ENCODE measurements at places on chromosomes 11 and 22. TPM values are rescaled to one million over a fixed set of nuclear protein-coding genes. Genes with fewer than 3 reads are reported as not detected.
A peak's percentile ranks its signal among the peaks of the same experiment; 100 is the strongest.

DNA sequence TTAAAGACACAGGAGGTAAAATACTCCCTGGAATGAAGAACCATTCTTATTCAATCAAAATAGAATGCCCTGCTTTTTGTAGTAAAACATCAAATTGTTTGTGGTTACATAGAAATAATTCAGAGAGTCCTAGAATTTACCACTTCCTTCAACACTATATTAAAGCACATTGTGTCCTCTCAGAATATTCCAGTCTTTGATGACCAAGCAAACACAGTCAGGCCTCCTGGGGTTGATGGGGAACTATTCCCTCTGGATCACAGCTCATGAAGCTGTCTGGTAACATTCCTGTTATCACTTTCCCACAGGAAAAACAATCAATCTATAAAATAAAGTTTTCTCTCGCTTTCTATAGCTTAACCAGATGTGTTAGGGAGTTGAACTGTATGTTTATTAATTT is 389.3 kb downstream of the KCNA4 start:
- DNase-seq, result no peak

GRCh38 chr11:120224972-120225909 is 14.4 kb downstream of the OAF start:
- peak; percentile 70 for DNase-seq

GRCh38 chr11:14809466-14809865 is 82.6 kb downstream of the CYP2R1 start:
- DNase-seq, result no peak

- DNase-seq, result peak; percentile 99
Measured at GRCh38 chr11:66616379-66617154, at the start of gene RBM14. TSS of gene RBM14 (plus strand) at chr11:66616630. CDS start at chr11:66616721, 91 bp downstream.

DNA sequence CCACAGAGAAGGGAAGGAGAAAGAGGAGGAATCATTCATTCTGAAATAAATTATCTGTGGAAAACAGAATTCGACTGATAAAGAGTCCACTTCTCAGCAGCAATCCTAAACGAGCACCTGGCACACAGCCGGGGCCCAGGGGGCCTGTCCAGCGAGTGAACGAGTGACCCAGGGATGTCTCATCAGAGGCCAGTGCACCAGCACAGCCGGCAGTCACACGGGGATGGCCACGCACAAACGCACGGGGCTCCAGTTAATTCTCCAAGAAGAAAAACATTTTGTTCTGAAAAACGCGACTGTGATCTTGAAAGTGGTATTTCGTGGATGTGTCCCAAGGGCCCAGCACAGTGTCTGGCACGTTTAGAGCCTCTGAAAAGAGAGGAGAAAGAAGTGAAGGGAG is 154.6 kb downstream of the BRD1 start:
- no peak for DNase-seq

The KCNK7 gene
- total RNA-seq, result 0.29 TPM

The MMP13 gene
- total RNA-seq, result not detected

DNA sequence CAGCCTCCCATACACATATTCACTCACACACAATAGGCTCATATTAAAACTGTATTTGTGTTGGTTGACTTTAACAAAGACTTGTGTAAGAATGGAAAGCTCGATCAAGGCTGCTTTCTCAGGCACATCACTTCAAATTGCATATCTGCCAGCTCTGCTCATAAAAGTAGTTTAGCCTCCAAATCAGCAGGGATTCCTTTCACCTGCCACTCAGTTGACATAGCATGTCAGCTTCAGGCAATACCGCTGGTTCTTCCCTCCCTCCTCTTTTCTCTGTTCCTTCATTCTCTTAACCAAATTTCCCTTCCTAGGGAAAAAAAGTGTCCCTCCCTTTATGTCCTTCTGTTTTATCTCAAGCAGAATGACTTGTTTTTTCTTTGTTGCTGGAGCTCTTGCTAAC is 450.4 kb upstream of the LARGE1 start:
- no peak for DNase-seq

- DNase-seq, result no peak
Measured at GRCh38 chr11:29963036-29963435, 53.8 kb downstream of the KCNA4 start.

The SLC6A5 gene
- not detected for total RNA-seq

The NLRP14 gene
- total RNA-seq, result not detected

- DNase-seq, result no peak
Measured at GRCh38 chr22:48596111-48596850, 1231.4 kb downstream of the BRD1 start.

DNA sequence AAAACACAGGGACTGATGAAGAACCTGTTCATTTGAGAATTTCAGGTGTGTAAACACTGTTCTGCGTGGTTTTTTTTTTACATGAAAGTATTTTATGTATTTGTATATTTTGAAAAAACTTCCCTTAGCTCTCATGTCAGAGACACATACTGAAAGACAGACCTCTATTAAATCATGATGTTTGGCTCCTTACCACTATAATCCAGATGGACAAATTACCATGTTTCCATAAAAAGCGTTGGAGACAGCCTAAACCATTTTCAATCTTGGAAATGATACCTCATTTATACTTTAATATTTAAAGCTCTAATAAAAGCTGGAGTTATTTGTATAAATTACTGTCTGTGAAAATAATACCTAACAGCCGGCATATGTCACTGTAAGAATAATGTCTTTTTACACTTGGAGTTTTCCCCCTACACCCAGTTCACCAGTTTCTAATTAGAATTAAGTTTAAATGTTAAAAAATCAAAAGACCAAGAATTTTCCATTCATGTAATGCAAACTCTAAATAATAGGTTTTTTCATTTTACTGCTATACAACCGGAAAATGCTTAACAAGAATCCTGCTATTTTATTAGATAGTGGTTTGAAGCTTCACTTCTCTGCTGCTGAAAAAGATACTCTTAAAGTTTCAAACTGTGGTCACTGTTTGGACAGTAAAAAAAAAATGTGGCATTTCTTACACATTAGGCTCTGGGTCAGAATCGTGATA is 30.8 kb downstream of the APLP2 start:
- no peak for DNase-seq

GRCh38 chr11:27963370-27963769 is 144.6 kb downstream of the KIF18A start:
- no peak for DNase-seq

- DNase-seq, result no peak
Measured at GRCh38 chr22:45628515-45628914, 43.1 kb upstream of the ATXN10 start.

The CHADL gene
- 10.7 TPM for total RNA-seq

- DNase-seq, result no peak
Measured at GRCh38 chr22:24285245-24285644, 14.6 kb downstream of the SPECC1L start.

- DNase-seq, result no peak
Measured at GRCh38 chr11:126129727-126130671, 67.3 kb upstream of the CDON start.

The FDXACB1 gene
- total RNA-seq, result 1.00 TPM

GRCh38 chr11:35305670-35306382 is 113.5 kb downstream of the SLC1A2 start:
- no peak for DNase-seq

The TBX10 gene
- total RNA-seq, result not detected

DNA sequence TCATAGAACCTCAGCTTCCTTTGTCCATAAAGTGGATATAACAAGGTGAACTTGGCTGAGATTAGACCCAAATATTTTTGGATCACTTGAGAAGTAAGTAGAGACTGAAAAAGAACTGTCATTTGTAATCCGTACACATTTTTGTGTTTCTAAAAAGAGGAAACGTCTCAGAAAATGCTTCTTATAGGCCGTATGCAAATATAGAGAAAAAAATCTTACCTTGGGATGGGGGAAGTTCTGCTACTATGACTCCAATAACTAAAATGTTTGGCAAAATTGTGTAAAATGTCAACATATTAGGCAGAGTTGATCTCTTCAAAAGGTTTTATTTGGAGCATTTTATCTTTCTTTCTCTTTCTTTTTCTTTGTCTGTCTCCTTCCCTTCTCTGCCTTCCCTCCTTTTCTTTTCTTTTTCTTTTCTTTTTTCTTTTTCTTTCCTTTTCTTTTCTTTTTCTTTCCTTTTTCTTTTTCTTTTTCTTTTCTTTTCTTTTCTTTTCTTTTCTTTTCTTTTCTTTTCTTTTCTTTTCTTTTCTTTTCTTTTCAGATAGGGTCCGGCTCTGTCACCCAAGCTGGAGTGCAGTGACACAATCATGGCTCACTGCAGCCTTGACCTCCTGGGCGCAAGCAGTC is 48.2 kb downstream of the ADM start:
- no peak for DNase-seq

DNA sequence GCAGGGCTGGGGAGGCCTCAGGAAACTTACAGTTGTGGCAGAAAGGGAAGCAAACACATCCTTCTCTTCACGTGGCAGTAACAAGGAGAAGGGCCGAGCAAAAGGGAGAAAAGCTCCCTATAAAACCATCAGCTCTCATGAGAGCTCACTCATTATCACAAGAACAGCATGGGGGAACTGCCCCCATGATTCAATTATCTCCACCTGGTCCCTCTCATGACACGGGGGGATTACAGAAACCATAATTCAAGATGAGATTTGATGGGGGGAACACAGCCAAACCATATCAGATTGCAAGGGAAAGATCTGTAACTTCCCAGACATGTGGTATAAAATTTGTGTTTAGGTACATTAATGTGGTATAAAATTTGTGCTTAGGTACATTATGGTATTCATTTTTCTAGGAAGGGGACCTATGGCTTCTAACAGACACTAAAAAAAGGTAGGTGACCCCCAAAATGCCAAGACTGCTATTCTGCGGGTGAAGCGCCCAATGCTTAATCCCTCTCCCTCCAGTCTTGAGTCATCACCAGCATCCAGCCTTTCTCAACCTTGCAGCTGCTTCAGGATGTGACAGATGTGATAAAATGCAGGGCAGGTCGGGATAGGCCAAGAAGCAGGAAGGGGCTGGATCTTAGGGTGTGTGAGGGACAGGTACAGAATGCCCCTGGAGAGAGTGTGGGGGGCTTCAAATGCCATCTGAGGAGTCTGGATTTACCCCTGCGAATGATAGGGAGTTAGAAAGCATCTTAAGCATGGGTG is 57.7 kb upstream of the AMPD3 start:
- DNase-seq, result no peak

GRCh38 chr11:69828276-69828970 is 9.2 kb upstream of the FGF3 start:
- no peak for DNase-seq

DNA sequence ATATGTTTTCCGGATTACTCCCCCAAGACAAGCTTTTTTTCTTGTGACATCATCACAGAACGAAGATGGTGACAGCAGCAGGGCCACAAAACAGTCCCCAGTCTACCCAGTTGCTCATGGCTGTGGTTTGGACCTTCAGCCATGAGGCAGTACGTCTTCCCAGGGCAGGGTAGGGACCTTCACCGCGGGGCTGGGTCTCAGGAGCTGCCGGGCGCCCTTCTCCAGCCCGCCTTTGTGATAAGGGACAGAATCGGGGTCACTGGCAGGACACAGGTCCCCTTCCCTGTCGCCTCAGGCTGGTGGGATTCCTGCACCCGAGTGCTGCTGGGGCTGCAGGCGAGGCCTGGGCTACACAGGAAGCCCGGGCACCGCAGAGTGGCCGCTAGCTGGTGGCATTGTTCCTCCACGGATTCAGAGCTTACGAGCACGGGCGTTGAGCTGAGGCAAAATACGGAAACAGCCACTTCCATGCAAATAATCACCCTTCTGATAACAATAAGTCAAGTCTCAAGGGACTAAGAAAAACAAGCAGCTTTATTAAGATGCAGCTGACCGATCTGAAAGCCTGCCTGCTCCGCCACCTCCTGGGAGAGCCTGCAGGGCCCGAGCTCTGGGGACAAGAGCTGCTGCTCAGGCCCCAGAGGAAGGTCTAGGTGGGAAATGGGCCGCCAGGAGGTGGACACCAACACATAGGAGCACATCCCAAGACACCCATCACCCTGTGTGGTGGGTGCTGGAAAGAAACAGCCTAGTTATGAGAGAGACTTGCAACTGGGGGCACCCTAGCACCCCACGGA is 12.3 kb downstream of the TBX1 start:
- DNase-seq, result no peak
